Head of caudate nucleus (tissue), 42 donors: ENCODE measurements at places on chromosomes 12 and 14.

DNA sequence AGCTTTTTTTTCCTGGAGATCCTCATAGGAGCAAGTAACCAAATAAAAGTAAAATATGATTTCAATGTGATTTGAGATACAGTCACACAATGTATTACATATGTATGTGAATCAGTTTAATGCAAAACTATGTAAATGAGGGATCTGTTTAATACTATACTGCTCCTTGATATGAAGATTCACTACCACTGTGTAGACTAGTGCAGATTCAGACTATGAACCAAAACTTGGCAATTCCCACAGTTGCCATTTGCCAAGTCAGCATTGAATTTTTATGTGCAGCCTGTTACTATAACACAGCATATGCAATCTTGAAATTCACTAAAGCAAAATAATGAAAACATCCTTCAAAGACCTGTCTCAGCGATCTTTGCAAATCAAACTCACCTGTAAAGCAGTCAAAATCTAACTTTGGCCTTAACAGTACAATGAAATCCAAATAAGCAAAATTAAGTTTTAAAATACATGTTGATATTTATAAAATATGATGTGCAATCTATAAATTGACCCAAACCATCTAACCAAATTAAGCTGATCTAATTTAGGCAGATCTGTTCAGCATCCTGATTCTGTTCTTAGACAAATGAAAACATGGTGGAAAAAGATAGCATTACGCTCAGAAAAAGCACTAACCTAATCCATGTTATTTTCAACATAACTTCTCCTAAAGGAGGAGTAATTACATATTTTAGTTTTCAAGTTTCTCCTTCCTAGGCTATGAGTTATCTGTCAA, 25.5 kb upstream of the LMNTD1 start:
- no peak for DNase-seq

- no peak for DNase-seq
Measured at GRCh38 chr14:104085032-104085888, at the start of gene ASPG. TSS of gene ASPG (plus strand) at chr14:104085700. CDS start at chr14:104085771, 71 bp downstream.

GRCh38 chr14:93079321-93079720, 36.4 kb downstream of the ITPK1 start:
- no peak for DNase-seq

DNA sequence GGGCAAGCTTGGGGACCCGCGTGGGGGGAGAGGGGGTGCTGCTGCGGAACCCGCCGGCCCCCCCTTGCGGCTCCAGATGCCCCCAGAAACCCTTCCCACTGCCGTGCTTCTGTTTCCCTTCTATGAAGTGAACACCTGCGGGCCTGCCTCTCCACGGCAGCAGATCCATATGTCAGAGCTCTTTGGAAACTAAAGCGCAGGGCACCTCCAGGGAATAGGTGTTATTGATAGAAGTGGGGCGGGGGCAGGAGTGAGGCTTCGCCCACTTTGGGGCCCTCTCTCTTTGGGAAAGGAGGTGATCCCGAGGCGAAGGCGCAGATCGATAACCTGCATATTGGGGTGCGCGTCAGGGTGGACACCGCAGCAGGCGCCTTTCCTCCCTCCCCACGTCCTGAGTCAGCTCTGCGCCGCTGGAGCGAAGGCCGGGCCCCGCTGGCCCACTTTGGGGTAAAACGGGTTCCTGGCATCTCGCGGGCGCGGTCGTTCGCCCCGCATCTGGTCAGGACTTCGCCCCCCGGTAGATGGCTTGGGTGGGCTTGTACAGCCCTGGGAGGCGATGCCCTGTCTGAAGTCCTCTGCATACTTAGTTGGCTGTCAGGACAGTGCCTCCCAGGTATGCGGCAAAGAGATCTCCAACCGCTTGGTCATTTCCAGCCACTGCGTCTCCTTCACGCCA, 524 bp downstream of the KMT5A start:
- DNase-seq, result no peak

- peak; percentile 90 for DNase-seq
Measured at GRCh38 chr12:79935021-79935623, at the start of gene PPP1R12A. TSS of gene PPP1R12A (minus strand) at chr12:79935097. CDS start at chr12:79934931, 166 bp downstream.

DNA sequence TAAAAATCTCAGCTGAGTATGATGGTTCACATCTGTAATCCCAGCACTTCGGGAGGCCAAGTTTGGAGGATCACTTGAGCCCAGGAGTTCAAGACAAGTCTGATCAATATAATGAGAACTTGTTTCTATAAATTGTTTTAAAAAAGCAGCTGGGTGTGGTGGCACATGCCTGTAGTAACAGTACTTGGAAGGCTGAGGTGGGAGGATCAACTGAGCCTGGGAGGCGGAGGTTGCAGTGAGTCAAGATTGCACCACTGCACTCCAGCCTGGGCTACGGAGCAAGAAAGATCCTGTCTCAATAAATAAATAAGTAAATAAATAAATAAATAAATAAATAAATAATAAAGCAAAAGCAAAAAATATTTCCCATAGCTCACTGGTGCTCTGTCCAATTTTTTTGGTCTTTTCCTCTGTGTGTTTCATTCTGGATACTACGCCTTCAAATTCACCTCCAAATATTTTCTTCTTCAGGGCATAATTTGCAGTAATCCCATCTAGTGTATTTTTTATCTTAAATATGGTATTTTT, 32.7 kb upstream of the SNX6 start:
- DNase-seq, result no peak

DNA sequence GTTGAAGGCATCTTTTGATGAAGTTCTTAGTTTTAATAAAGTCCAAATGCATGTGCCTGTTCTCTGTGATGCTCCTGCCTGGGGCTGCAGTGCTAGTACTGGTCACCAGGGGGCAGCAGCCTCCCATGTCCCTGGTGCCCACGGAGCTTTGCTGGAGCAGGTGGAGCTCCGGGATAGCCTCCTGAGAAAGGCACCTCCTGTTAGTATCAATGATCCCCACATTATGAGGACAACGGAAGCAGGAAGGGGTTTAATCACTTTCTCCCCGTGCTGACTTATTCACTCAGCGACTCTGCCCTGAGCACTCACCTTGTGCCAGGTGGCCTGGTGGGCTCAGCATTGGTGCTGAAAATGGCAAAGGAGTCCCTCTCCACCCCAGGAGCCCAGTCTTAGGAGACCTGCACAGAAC, 123.0 kb upstream of the PZP start:
- DNase-seq, result peak; percentile 84

GRCh38 chr14:81211844-81212243, 8.9 kb downstream of the GTF2A1 start:
- peak; percentile 52 for DNase-seq

- no peak for DNase-seq
Measured at GRCh38 chr14:93034671-93034994, 81.1 kb downstream of the ITPK1 start.

DNA sequence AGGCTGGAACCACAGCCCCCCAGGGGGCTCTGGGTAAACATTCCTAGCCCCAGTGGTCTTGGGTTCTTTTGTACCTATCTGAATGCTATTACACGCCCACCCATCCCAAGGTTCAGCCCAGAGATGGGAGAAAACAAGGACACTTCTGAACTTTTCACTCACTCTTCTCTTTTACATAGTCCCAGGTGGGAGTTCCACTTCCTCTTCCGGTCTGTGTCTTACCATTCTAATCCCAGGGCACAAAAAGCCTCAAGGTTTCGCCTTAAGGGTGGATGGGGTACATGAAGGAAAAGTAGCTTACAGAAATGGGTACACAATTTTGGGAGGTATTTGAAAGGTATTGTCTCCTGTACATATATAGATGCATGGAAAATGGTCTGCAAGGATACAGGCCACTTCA, 79.0 kb downstream of the TMEM30B start:
- no peak for DNase-seq

- DNase-seq, result no peak
Measured at GRCh38 chr12:52228366-52228765, 4.7 kb upstream of the KRT7 start.

DNA sequence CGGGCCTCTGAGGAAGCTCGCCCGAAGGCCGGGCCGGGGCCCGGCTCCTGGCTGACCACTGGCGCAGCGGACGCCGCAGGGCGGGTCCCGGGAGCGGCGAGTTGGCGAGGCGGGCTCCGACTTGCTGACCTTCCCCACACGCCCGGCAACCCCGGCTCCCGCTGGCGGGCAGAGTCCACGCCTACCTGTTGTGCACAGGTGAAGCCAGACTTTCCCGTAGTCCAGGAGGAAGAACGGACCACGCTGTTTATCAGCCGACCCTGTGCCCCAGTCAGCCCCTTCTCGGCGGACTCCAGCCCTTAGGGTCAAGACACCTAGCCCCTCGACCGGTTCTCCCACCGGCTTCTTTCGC, 407 bp downstream of the HEATR5A start:
- DNase-seq, result peak; percentile 49

DNA sequence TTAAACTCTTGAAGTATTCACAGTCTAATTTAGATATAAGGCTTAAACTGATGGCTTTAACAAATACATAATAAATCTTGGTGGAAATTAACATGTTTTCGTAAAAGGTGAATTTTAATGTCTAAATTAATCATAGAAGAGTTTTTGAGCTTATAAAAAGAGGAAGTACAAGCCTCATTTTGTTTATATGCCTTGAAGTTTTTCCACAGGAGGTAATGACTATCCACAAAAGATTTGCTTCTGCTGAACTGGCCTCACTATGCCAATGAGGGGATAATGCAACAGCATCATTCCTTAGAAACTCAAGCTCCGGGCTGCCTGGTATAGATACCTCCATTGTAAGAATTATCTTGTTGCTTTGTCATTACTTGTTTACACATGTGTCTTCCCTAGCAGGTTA, 175.6 kb downstream of the DUSP6 start:
- DNase-seq, result no peak

DNA sequence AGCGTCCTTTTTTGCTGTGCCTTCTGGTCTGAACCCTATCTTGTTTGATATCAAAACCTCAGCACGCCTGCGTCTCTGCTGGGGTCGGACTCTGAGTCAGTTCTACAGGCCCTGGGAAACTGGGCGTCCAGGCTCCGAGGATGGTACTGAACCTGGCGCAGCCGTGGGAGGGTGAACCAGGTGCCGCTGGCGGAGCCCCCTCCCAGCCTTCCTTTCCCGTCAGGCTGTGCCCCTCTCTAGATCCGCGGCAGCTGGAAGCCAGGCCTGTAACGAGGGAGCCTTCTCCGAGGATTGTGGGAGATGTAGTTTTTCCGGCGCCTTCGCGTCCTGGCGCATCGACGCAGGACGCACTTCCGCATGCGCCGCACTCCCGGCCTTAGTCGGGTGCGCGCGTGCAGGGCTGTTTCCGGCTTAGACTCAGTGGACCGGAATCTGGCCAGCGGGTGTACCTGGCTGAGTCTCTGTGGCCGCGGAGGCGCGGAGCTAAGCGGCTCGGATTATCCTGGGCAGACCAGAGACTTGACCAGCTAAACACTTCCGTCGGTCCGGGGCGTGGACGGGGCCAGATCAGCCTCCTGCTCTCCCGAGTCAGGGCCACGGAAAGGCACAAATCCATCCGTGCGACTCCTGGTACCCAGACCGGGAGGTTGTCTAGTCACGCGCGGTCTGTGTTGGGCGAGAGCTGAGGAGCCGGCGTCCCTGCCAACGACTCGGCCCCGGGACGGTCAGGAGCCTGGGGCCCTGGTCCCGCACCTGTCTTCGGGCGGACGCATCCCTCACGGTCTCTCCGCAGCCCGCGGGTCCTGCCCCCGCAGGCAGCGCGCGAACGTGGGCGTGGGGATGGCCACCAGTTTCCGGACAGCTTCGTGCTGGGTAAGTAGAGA, at the start of gene ZNF26:
ZNF26 (plus strand) TSS at position 367 of the 884 bp plus-strand sequence; CDS start at position 841, 474 bp downstream.
- peak; percentile 90 for DNase-seq

GRCh38 chr12:1473418-1473817, 121.0 kb downstream of the FBXL14 start:
- no peak for DNase-seq

- DNase-seq, result no peak
Measured at GRCh38 chr14:46490238-46490685, 161.3 kb downstream of the RPL10L start.

GRCh38 chr12:50006280-50006679, 19.0 kb downstream of the RACGAP1 start:
- no peak for DNase-seq

- DNase-seq, result no peak
Measured at GRCh38 chr14:105257464-105257863, 9.1 kb downstream of the BTBD6 start.

DNA sequence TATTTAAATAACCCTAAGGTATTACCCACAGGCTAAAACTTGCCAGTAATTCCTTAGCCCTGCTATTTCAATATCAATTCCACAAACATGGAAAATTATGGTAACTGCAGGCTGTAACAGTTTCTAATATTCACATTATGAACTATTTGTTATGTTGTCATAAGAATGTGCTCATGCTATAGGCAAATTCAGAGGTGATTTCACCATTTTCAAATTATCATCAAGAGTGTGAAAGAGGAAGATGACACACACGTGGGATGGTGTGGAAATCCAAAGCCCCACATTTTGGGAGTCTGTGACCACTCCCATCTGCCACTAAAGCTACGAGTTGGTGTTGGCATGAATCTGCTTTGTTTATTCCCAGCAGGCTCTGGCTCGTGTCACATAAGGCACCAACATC, 5.9 kb upstream of the MYO1A start:
- no peak for DNase-seq

GRCh38 chr14:32202491-32202997, 525 bp downstream of the RNU6-8 start:
- DNase-seq, result no peak

- no peak for DNase-seq
Measured at GRCh38 chr12:80211671-80212070, 112.3 kb downstream of the OTOGL start.
